ENCODE measurements at places on chromosomes 5 and 9.

DNA sequence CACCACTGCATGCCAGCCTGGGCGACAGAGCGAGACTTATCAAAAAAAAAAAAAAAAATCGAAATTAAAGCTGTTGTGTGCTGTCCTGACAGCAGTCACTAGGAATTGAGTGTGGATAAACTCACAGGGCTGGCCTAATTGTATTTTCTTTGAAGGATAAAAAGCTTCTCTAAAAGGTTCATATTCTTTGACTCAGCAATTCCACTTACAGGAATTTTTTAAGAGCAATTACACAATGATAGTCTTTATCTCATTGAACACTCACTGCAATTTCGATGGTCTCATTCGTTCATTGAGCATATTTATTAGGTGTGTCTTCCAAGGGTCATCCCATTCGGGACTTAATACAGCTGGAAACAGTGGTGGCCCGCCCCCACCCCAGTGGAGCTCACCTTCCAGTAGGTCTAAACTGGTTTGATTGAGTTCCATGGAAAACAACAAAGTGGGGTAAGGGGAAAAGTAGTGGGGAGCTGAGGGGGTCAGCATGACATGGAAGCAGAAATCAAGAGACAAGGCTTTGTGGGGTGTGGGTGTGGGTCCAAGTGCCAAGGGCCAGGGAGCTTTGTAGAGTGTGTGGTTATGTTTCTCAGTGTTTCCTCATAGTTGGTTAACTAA lies 6.7 kb downstream of the CDK9 start:
- H3K4me3 ChIP-seq, result peak overlapping the region; percentile 37
- peaks cover 14% of the 10 kb centered on the region for H3K27me3 ChIP-seq
- no peak for DNase-seq
- peak overlapping the region; percentile 83 for H3K27ac ChIP-seq
- peaks cover 41% of the 10 kb centered on the region for H3K4me1 ChIP-seq

DNA sequence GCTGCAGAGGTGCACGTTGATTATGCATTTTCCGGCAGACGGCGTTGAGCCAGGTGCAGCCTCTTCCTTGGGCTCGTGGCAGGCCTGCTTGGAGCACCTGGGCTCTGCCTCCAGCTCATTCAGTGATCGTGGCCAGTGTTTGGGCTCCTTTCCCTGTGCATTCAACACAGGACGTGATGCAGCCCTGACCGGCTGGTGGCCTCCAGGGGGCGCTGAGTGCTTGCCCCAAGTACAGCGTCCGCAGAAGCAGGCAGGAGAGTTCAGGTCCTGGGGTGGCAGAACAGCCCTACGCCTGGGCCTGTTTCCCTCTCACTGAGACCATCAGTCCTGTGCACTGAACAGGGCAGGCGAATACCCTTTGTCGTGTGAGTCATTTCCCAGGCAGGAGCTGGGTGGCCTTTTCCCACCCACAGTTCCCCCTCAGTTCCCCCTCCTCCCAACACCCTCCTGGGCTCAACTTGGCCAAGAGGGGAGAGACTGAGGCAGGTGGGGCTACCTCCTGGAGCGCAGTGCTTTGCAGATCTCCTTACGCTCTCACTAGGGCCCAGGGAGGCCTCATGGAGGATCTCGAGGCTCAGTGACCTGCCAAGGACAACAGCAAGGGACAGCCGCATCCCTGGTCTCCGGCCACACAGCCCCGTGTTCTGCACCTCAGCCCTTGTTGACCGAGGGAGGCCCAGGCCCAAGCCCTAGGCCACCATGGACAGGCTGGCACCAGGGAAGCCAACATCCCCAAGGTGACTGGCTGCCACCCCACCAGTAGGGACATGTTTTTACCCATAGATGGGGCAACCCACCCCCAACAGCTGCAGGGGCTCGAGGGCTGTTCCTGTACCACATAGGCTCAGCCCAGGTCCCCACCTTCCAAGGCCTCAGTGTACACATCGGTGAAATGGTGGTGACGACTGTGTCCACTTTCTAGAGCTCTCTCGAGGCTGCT lies 52.9 kb downstream of the LRSAM1 start:
- DNase-seq, result peak; percentile 91
- peaks cover 5% of the 10 kb centered on the region for H3K4me1 ChIP-seq
- H3K4me3 ChIP-seq, result no peak overlapping the region
- H3K27ac ChIP-seq, result no peak overlapping the region
- H3K36me3 ChIP-seq, result peaks cover 14% of the 10 kb centered on the region
- peaks cover 5% of the 10 kb centered on the region for H3K27me3 ChIP-seq

GRCh38 chr9:123775289-123776284 lies 154.3 kb downstream of the DENND1A start:
- H3K27me3 ChIP-seq, result no peaks in the 10 kb centered on the region
- H3K4me1 ChIP-seq, result peaks cover 4% of the 10 kb centered on the region
- H3K4me3 ChIP-seq, result no peak overlapping the region
- DNase-seq, result no peak
- H3K27ac ChIP-seq, result no peak overlapping the region

DNA sequence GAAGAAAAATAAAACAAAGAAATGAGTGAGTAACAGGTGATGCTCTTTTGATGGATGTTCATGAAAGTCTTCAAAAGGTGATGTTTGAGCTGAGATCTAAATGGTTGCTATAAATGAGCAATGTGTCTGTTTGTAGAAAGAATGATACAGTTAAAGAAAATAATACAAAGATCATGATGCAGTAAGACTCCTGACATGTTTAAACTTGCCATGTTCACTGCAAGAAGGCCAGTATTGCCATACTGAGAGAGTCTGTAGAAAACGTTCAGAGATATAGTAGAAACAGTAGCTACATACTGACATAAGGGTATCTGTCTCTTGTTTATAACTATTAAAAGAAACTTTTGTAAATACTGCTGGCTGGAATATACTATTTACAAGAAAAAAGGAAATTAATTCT lies 1609.2 kb upstream of the ACO1 start:
- H3K27ac ChIP-seq, result no peak overlapping the region
- no peaks in the 10 kb centered on the region for H3K36me3 ChIP-seq
- DNase-seq, result no peak
- H3K27me3 ChIP-seq, result no peaks in the 10 kb centered on the region
- no peak overlapping the region for H3K4me3 ChIP-seq

DNA sequence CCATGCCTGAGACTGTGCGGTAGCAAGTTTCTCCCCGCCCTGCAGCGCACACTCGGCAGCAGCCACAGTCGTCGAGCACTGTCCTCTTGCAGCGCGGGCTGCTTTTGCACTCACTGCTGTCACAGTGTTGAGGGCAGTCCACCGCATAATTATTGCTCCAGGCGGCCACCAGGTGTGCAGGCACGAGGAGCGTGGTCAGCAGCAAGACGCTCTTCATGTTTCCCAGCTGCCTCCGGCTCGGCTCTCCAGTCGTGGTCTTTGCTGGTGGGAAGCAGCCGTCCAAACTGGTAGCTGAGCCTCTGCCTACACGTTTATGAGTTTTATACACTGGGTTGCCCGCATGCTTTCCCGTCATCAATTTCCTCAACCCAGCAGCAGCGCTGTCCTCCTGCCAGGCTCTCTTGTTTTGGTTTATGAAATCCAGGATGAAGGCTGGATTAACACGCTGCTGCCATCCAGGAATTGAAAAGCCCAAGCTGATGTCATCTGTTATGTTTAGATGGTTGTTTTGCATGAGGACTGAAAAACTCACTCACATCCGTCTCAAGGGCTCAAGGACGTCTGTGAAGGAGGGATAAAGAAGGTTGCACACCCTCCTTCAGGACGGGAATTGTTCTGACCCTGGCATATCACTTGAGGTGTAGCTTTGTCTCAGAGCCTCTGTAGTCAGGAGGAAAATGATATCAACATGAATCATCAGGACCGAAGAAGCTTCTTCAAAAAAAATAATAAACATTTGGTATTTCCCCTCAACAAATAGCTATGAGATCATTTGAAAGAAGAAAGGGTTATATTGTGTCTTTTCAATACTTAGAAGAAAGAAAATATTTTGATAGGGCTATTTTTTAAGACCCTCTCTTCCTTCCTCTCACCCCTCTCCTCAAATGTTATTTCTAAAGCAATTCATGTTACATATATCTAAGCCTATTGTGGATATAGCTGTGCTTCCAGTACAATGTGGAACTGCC lies at the start of gene ESM1:
TSS of gene ESM1 (minus strand) at position 293 of the 968 bp plus-strand sequence. CDS start at position 217, 76 bp downstream.
- no peaks in the 10 kb centered on the region for H3K36me3 ChIP-seq
- H3K4me1 ChIP-seq, result peaks cover 25% of the 10 kb centered on the region
- no peak for DNase-seq
- peaks cover 6% of the 10 kb centered on the region for H3K27me3 ChIP-seq

GRCh38 chr5:139839232-139839815 lies 43.7 kb downstream of the PSD2 start:
- H3K27me3 ChIP-seq, result peaks cover 8% of the 10 kb centered on the region
- H3K4me1 ChIP-seq, result peaks cover 2% of the 10 kb centered on the region
- peaks cover 3% of the 10 kb centered on the region for H3K36me3 ChIP-seq

DNA sequence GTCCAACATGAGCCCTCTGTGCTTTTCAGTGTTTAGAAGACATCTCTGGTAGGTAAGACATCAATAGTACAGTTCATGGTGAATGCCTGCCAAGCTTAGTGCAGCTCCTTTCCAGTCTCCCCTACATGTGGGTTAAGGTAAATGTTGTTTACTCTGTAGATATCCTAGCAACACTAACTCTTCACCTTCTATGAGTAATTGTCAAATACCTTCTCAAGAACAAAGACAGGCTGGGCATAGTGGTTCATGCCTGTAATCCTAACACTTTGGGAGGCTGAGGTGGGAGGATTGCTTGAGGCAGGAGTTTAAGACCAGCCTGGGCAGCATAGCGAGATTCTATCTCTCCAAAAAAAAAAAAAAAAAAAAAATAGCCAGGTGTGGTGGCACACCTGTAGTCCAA lies 18.7 kb upstream of the RASGRF2 start:
- no peaks in the 10 kb centered on the region for H3K36me3 ChIP-seq
- peaks cover 3% of the 10 kb centered on the region for H3K27me3 ChIP-seq
- H3K27ac ChIP-seq, result no peak overlapping the region
- DNase-seq, result no peak
- H3K4me3 ChIP-seq, result no peak overlapping the region

DNA sequence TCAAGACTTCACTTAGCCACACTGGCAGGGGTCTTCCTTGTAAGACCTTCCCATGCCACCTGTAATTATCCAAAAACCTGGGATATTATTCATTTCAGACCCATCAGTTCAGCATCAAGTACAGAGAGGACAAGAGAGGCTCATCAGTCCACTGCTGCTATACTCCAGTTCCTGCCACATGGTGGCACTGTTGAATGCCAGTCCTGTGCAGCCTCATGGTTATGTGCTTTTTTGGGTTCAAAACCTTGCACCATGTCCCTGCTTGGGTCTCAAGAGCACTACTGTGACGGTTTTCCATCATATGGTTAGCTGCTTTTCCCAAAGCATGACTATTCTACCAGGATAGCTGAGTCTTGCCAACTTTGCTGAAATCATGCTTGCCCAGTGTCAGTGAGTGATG lies 8.5 kb downstream of the PTGS1 start:
- H3K36me3 ChIP-seq, result peaks cover 21% of the 10 kb centered on the region
- H3K4me1 ChIP-seq, result peaks cover 11% of the 10 kb centered on the region
- H3K27me3 ChIP-seq, result peaks cover 10% of the 10 kb centered on the region
- DNase-seq, result no peak
- H3K27ac ChIP-seq, result no peak overlapping the region

DNA sequence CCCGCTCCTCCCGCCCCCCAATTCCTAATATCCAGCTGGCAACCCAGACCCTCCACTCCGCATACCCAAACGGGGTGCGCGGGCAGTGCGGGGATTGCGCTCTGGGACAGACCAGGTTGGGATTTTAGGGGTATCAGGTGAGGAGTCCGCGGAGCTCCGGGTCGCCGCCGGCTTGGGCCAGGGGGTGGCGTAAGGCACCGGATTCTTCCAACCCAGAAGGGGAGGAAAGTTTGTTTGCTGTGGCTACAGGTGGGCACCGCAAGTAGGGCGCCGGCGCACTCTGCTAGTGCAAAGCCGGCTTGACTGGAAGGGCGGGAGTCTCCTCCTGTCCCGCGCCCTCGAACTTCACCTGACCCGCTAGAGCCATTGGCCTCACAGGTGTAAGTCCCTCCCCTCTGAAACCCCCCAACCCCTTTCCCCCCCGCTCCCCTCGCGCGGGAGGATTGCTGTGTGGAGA lies 709 bp downstream of the IQGAP2 start:
- peaks cover 18% of the 10 kb centered on the region for H3K4me1 ChIP-seq
- no peak overlapping the region for H3K27ac ChIP-seq
- H3K4me3 ChIP-seq, result peak overlapping the region; percentile 96
- no peaks in the 10 kb centered on the region for H3K36me3 ChIP-seq

DNA sequence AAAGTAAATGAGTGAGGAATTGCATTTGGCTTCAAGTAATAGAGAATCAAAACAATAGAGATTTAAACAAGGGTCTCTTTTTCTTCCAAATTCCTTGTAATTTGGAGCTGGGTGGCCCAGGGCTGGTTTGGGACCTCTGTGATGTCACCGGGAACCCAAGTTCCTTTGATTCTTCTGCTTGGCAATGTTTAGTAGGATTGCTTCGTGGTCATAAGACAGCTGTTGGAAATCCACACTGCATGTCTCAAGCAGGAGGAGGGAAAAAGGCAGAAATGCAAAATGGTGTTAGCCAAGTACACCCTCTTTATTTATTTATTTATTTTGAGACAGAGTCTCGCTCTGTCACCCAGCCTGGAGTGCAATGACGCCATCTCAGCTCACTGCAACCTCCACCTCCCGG lies 72.6 kb upstream of the IL12B start:
- H3K4me3 ChIP-seq, result no peak overlapping the region
- no peaks in the 10 kb centered on the region for H3K36me3 ChIP-seq
- H3K27ac ChIP-seq, result no peak overlapping the region
- no peak for DNase-seq
- H3K27me3 ChIP-seq, result no peaks in the 10 kb centered on the region
- no peaks in the 10 kb centered on the region for H3K4me1 ChIP-seq

DNA sequence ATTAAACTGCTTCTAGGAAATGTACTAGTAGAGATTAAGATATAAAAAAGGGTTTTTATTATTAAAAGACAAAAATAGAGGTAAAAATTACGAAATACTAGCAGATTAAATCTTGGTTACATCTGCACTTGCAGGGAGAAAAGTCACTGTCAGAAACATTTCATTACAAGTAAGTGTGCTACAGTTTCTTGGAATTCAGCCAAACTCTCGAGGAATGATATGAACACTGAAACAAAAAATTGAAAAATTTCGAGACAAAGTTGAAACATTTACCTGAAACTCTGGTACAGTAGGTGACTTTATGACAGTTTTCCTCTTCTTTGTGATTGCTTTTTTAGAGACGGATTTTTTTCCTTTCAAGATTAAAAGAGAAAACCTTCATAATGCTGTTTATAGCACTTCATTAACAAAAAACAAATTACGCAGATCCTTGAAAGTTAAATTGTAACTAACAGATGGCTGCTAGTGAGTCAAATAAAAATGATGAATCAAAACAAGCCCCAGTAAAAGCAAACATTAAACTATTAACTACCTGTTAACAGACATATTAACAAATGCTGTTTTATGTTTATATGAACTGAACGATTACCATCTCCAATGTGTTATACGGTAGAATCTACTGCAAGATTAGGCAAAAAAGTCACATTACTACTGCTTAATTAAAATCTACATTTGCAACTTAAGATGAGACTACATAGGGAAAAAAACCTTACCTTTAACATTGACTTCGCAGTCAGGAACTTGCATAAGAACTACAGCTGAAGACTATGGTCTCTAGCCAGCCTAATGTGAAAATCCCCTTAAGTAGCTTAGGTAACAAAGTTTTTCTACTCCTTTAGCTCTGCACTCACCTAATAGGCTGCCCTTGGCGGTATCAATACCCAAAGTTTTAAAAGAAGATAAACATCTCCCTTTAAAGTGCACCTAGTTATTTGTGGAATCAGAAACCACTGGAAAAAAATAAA lies 61.4 kb downstream of the RANBP6 start:
- no peak overlapping the region for H3K4me3 ChIP-seq
- H3K36me3 ChIP-seq, result no peaks in the 10 kb centered on the region
- H3K27me3 ChIP-seq, result no peaks in the 10 kb centered on the region
- peaks cover 4% of the 10 kb centered on the region for H3K4me1 ChIP-seq
- H3K27ac ChIP-seq, result no peak overlapping the region

All from endothelial cell (in vitro differentiated cells).